ENCODE measurements at places on chromosomes 13 and 19.

GRCh38 chr13:94938124-94938523 lies 225.8 kb upstream of the SOX21 start:
- DNase-seq = no peak

- DNase-seq = no peak
Measured at GRCh38 chr13:32330441-32330840, 15.1 kb downstream of the BRCA2 start.

DNA sequence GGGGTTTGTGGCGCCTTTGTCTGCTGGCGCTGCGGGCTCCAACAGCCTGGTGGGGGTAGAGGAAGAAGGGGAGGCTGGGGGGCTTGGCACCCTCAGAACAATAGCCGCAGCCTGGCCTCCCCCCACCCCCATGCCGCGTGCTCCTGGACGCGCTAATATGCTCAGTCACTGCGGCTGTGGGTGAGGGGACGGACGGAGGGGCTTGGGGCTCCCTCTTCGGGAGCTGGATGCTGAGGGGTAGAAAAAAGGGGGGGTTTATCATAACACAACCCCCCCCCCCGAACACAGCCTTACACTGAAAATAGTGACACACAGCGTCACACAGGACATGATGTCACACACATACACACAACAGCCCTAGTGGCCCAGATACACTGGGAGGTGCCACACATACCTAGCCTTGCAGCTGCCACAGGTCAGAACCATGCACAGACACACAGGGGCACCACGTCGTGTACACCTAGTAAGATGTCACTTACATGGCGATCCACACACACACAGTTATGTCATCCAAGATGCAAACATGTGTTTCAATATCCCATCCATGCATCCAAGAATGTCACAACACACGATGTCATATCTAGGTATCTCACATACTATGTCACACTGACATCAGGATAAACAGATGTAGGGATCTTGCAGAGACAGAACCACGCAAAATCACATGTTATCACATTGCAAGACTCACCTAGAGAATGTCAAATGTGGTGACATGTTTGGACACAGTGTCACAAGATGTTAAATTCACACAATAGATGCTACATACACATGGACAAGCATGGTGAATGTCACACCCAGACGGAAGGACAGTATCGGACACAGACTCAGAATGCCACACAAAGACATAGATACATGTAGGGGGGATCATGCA lies 806 bp downstream of the MAST1 start:
- DNase-seq = peak; percentile 27

DNA sequence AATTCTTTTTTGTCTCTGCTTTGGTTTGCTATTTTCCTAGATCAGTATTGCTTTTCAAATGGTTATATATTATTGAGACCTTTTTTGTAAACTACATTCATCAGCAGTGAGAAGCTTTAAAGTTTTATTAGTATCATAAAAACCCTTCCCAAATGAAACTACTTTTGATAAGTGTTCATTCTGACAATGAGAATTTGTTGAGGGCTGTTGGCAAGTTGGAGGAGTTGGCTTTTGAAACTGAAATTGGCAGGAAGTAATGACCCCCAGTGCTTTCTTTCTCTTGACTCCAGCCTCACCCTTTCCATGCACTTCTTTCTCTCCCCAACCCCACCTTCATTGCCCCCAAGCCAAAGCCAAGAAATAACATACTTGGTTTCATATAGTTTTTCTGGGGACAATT lies 113.8 kb downstream of the ZIC5 start:
- DNase-seq = no peak

DNA sequence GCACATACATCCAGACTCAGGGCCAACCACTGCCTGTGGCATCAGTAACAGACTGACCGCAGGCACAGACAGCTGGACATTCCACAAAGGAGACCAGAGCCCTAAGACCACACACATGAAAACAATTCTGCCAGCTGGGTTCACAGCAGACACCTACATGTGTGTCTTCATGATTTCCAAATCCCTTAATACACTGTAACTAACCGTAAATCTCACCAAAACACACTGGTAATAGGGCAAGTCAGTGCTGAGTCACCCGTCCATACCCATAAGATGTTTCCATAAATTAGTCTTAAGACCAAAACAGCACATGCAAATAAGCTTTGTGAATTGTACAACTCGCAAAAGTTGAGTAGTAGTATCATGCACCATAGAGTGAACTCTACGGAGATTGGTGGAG lies 65.4 kb downstream of the TUBGCP3 start:
- DNase-seq = no peak

DNA sequence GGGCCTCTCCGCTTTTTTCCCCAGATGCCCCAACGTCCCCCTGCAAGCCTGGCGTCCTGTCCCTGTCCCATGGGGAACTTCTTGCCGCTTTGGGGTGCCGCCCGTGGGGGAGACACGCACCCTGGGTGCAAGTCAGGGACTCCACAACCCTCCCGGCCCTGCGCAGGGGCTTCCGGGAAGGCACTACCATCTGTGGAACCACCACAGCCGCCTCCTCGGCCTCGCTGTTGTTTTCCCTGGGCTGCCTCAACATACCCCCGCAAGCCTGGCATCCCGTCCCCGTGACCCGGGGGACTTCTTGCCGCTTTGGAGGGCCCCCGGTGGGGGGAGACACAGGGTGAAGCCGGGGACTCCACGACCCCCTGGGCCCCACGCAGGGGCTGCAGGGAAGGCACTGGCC lies 238.4 kb downstream of the TUBA3C start:
- no peak for DNase-seq

DNA sequence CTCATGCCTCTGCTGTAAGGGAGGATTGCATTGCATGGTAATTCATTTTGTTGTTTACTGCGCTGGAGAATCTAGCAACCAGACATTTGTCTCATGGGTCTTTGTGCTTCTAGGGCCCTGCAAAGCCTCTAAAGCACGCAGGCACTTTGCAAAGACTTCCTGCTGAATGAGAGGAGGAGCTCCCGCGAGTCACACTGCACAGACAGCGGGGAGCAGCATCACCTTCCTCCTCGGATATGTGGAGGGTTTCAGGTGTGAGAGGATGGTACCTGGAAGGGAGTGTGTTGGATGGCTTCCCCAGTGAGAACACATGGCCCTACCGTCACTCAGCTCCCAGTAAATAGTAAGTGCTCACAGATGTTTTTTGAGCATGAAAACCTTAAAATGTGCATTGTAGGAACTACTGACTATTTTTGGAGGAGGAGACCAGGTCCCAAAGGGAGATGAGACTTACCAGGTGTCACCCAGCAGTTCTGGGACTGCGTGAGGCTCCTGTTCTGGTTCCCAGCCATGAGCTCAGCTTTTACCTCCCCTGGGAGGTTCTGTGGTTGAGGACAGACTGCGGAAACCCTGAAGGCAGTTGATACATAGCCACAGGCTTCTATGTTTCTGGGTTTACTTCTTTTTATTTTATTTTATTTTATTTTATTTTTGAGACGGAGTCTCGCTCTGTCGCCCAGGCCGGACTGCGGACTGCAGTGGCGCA lies 278.0 kb downstream of the FGF9 start:
- DNase-seq = no peak

GRCh38 chr19:13033819-13034611 lies 38.7 kb downstream of the NFIX start:
- DNase-seq = peak; percentile 44

DNA sequence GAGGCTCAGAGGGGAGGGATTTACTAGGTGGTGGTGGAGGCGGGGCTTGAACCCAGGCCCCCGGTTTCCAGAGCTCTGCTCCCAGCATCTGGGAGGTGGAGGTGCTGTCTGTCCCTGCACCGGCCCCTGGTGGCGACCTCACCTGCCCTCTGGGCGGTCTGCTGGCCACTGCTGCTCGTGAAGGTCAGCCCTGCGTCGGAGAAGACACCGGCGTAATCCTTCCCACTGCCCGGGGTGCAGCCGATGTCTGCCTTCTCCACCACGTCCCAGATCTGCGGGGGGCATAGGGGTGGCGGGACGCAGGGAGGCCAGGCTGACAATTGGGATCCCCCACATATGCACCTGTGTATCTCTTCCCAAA lies 12.8 kb downstream of the C3 start:
- no peak for DNase-seq

- peak; percentile 85 for DNase-seq
Measured at GRCh38 chr19:45439569-45440258, 16.0 kb upstream of the ERCC1 start.
